ENCODE measurements at places on chromosomes 5 and 9. TPM values are rescaled to one million over a fixed set of nuclear protein-coding genes. Genes with fewer than 3 reads are reported as not detected.

DNA sequence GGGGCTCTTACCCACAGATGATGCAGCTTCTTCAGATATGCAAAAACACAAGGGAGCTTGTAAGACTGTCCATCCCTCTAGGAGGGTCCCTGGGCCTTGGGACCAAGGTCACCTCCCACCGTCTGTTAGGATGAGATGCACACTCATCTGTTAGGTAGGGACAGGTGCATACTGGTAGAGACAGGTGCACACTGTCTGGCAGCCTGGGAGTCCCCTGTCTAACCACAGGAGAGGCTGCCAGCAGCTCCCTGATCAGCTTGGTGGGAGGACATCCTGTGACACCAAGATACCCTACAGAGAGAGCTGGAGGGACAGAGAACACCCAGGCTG is 13.2 kb downstream of the TSPAN17 start:
- no peak for DNase-seq
- no peak overlapping the region for H3K4me3 ChIP-seq
- H3K4me1 ChIP-seq, result peaks cover 19% of the 10 kb centered on the region
- no peak overlapping the region for H3K27ac ChIP-seq
- H3K27me3 ChIP-seq, result peaks cover 35% of the 10 kb centered on the region
- H3K36me3 ChIP-seq, result peaks cover 12% of the 10 kb centered on the region

GRCh38 chr5:90632791-90633190 is 74.2 kb downstream of the ADGRV1 start:
- no peak for DNase-seq
- no peaks in the 10 kb centered on the region for H3K4me1 ChIP-seq
- no peaks in the 10 kb centered on the region for H3K36me3 ChIP-seq
- no peak overlapping the region for H3K27ac ChIP-seq
- H3K4me3 ChIP-seq, result no peak overlapping the region

DNA sequence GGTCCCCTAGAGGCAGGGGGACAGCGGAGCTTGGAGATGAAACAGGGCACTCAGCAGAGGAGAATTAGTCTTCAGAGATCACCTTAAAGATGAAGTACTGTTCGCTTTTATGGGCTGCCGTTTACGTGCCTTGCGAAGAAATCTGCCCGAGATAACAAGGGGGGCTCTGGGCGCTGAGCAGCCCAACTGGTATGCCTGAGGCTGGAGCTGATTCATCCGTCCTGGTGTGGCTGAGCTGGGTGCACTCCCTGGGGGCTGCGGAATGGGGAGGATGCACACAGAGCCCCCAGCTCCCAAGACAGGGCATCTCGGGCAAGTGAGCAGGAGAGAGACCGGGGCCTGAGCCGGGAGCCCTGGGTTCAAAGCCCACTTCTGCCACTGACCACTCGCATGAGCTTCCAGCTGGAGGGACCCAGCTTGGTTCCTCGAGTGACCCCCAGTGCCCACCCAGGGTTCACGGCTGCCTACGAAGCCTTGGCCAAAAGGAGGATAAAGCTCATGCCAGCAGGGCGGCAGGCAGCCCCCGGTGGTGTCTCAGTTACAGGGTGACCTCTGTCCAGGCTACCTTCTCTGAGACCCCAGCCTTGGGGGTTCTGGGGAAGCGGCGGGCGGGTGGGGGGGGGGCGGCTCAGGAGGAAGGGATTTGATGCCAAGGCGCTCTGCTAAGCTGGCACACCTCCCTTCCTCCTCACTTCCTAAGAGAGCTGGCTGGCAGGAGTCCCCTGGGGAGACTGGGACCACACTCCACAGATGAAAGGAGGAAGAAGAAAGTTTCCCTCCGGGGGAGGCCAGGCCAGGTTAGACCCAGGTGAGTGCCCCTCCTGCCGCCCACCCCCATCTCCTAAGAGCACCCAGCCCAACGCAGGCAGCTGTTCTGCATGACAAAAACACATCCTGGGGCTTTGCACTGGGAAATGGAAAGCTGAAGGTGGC is 5.7 kb downstream of the FIBCD1 start:
- peak overlapping the region; percentile 41 for H3K4me3 ChIP-seq
- H3K4me1 ChIP-seq, result peaks cover 44% of the 10 kb centered on the region
- H3K27ac ChIP-seq, result peak overlapping the region; percentile 79

CLTB gene
- 216 TPM for total RNA-seq

- H3K27me3 ChIP-seq, result no peaks in the 10 kb centered on the region
- H3K4me1 ChIP-seq, result no peaks in the 10 kb centered on the region
- no peak overlapping the region for H3K4me3 ChIP-seq
- H3K36me3 ChIP-seq, result no peaks in the 10 kb centered on the region
Observed at GRCh38 chr5:118185018-118185417, 803.3 kb downstream of the DTWD2 start.

DNA sequence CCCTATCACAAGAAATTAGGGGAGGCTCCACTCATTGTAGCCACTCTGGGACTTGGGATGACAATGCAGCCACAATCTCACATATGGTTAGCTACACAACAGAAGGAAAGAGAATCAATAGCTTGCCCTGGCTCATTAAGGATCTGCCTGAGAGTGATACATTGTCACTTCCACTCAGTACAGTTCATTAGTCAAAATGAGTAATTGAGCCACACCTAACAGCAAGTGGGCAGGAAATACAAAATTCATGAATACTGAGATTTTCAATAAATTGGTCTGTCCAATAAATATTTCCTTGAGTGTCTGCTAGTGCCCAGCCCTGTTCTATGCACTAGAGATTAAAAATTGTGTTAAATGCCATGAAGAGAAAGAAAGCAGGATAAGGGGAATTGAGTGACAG is 231.3 kb upstream of the NR4A3 start:
- DNase-seq, result no peak
- no peak overlapping the region for H3K27ac ChIP-seq
- H3K4me3 ChIP-seq, result no peak overlapping the region
- no peaks in the 10 kb centered on the region for H3K27me3 ChIP-seq

- H3K27me3 ChIP-seq, result peaks cover 10% of the 10 kb centered on the region
- H3K4me1 ChIP-seq, result no peaks in the 10 kb centered on the region
- DNase-seq, result no peak
- no peak overlapping the region for H3K27ac ChIP-seq
- H3K4me3 ChIP-seq, result no peak overlapping the region
Observed at GRCh38 chr9:105672711-105673234, 10.5 kb downstream of the TAL2 start.

DNA sequence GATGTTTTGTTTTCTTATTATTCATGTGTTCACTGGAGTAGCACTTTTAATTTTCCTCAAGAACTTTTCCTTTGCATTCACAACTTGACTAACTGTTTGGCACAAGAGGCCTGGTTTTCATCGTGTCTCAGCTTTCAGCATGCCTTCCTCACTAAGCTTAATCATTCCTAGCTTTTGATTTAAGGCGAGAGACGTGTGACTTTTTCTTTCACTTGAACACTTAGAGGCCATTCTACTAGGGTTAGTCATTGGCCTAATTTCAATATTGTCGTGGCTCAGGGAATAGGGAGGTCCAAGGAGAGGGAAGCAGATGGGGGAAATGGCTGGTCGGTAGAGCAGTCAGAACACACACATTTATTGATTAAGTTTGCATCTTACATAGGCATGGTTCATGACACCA is 94.0 kb downstream of the ZNF462 start:
- H3K4me1 ChIP-seq, result peaks cover 52% of the 10 kb centered on the region
- H3K4me3 ChIP-seq, result no peak overlapping the region
- no peak overlapping the region for H3K27ac ChIP-seq
- peaks cover 13% of the 10 kb centered on the region for H3K36me3 ChIP-seq

- no peak overlapping the region for H3K4me3 ChIP-seq
- peaks cover 16% of the 10 kb centered on the region for H3K4me1 ChIP-seq
- DNase-seq, result no peak
- H3K36me3 ChIP-seq, result no peaks in the 10 kb centered on the region
Observed at GRCh38 chr9:127418037-127418471, 6.1 kb upstream of the ZNF79 start.

SLC34A3 gene
- not detected for total RNA-seq

GRCh38 chr5:177528631-177529030 is 11.9 kb upstream of the DDX41 start:
- DNase-seq, result no peak
- no peak overlapping the region for H3K27ac ChIP-seq
- no peaks in the 10 kb centered on the region for H3K27me3 ChIP-seq
- H3K4me1 ChIP-seq, result peaks cover 22% of the 10 kb centered on the region
- peaks cover 94% of the 10 kb centered on the region for H3K36me3 ChIP-seq

DNA sequence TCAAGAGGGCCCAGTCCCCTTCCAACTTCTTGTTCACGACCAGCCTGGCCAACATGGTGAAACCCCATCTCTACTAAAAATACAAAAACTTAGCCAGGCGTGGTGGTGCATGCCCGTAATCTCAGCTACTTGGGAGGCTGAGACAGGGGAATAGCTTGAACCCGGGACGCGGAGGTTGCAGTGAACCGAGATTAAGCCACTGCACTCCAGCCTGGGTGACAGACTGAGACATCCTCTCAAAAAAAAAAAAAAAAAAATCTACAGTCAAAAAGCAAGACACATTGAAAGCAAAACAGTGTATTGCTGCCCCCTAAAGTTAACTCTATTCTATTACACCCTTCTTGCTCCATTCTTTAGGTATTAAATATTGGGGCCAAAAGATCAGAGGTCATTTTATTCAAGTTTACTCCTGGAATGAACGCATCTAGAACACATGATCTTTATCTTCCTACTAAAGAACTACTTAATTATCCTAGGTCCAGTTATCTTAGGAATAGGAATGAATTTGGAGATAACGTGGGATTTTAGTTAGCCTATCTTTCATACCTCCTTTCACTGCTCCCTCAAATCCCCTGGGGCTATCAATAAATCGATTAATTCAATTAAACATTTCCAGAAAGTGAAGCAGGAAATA is 2.4 kb downstream of the ATG12 start:
- H3K4me3 ChIP-seq, result peak overlapping the region; percentile 89
- peak overlapping the region; percentile 28 for H3K27ac ChIP-seq
- H3K27me3 ChIP-seq, result no peaks in the 10 kb centered on the region
- no peak for DNase-seq
- H3K4me1 ChIP-seq, result peaks cover 56% of the 10 kb centered on the region

- no peaks in the 10 kb centered on the region for H3K27me3 ChIP-seq
- H3K36me3 ChIP-seq, result no peaks in the 10 kb centered on the region
- no peak for DNase-seq
- no peak overlapping the region for H3K4me3 ChIP-seq
- no peaks in the 10 kb centered on the region for H3K4me1 ChIP-seq
Observed at GRCh38 chr5:111603446-111603827, 91.1 kb upstream of the STARD4 start.

BHMT gene
- total RNA-seq, result not detected

- no peaks in the 10 kb centered on the region for H3K36me3 ChIP-seq
- H3K27me3 ChIP-seq, result no peaks in the 10 kb centered on the region
- DNase-seq, result no peak
- H3K27ac ChIP-seq, result no peak overlapping the region
- peaks cover 13% of the 10 kb centered on the region for H3K4me1 ChIP-seq
- H3K4me3 ChIP-seq, result peak overlapping the region; percentile 9
Observed at GRCh38 chr9:8895861-8896224, 1096.3 kb upstream of the DMAC1 start.

DNA sequence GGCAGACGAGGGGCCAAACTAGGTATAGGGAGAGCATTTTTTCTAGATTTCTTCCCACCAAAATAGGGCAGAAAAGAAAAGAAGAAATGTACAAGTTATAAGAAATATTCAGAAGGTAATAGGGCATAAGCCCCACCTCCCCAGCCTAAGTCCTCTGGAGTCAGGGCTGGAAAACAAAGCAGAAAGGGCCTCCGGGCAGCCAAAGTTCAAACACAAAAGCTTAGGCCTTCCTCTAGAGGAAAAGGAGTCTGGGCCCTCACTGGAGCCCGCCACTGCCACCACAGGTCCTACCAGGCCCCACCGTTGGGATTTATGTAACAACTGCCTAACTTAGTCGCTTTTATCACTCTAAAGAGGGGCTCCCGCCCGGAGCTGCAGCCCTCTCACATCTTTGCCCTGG is 27.6 kb downstream of the TBC1D2 start:
- H3K27me3 ChIP-seq, result no peaks in the 10 kb centered on the region
- no peak for DNase-seq
- peaks cover 56% of the 10 kb centered on the region for H3K36me3 ChIP-seq

DNA sequence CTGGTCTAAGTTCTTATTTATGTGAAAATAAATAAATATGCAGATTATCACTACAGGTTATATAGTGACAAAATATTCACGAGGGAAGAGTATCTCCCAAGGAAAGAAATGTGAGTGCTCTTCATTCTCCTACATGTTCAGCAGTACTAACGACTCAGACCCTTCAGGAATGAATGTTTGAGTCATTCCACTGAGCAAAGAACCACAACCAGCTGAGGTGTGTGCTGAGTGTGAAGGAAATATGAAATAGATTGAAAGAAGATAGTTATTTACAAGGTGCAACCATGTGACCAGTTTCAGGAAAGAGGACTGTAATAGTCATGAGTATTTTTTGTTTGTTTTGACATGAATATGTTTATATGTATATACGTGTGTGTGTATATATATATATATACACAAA is 228.7 kb downstream of the TUSC1 start:
- no peak overlapping the region for H3K4me3 ChIP-seq
- DNase-seq, result no peak
- no peaks in the 10 kb centered on the region for H3K27me3 ChIP-seq
- no peak overlapping the region for H3K27ac ChIP-seq

PAX5 gene
- total RNA-seq, result not detected

ADAMTS19 gene
- 0.38 TPM for total RNA-seq

ODF2 gene
- 16.7 TPM for total RNA-seq

All from left ventricle myocardium inferior (tissue), 1 donor.